ENCODE measurements at places on chromosomes 6 and 20. TPM values are rescaled to one million over a fixed set of nuclear protein-coding genes. Genes with fewer than 3 reads are reported as not detected.

Gene CRIP3
- 0.47 TPM for total RNA-seq

DNA sequence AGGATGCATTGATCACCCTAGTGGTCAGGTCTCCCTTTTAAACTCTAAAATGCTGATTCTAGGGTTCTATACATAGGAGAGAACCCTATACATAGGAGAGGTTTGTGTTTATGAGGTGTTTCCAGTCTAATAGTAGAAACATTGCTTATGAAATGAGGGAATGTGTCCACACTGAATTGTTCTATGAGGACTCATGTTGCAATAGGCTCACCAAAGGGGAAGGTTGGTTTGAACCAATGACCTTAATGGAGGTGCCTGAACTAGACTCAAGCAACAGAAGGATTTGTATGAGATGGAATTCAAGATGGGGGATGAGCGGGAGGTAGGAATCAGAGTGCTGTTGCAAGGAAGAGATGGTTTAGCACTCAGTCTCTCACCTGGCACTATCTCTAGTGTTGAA, 33.5 kb upstream of the UBR2 start:
- no peak for DNase-seq

Gene TMEM74B
- total RNA-seq, result 3.5 TPM

Gene GLP1R
- not detected for total RNA-seq

- no peak for DNase-seq
Observed at GRCh38 chr6:95203153-95203754, 374.1 kb upstream of the MANEA start.

Gene DBNDD2
- 21.1 TPM for total RNA-seq

GRCh38 chr6:42704251-42704936, 18.0 kb downstream of the PRPH2 start:
- DNase-seq, result no peak

DNA sequence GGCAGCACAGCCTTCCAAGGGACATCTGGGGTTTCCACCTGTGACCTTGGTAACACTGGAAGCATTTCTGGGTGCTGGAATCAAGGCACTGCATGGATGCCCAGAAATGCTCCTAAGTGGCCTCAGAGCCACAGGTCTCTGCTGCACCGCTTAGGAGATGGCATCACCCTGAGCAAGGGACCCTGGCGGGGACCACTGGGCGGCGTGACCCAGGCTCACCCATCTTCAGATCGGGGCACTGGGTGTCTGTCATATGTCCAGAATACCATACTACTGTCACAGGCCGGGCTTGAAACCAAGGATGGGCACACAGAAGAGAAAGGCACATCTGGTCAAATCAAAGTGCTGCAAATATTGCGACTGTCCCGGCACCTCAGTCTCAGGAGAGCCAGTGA, 45.9 kb downstream of the SSR1 start:
- DNase-seq, result no peak

Gene LY6G6C
- not detected for total RNA-seq

Gene WFDC5
- not detected for total RNA-seq

Gene CGA
- total RNA-seq, result not detected

GRCh38 chr6:39243809-39244208, 14.5 kb upstream of the KCNK5 start:
- no peak for DNase-seq

GRCh38 chr20:25277051-25277801, 29.3 kb downstream of the PYGB start:
- DNase-seq, result peak; percentile 25

Gene RIMS1
- not detected for total RNA-seq

Gene GPR63
- total RNA-seq, result 1.4 TPM

GRCh38 chr6:45209762-45210161, 118.4 kb upstream of the RUNX2 start:
- no peak for DNase-seq

- no peak for DNase-seq
Observed at GRCh38 chr20:64258071-64258823, 2.7 kb downstream of the PCMTD2 start.

- no peak for DNase-seq
Observed at GRCh38 chr20:4522310-4522709, 199.4 kb upstream of the PRND start.

GRCh38 chr20:49979030-49979832, 3.5 kb upstream of the SNAI1 start:
- DNase-seq, result peak; percentile 81

Gene LIME1
- total RNA-seq, result 144 TPM

Gene IL20RA
- not detected for total RNA-seq

Gene ENTPD6
- total RNA-seq, result 62.3 TPM

DNA sequence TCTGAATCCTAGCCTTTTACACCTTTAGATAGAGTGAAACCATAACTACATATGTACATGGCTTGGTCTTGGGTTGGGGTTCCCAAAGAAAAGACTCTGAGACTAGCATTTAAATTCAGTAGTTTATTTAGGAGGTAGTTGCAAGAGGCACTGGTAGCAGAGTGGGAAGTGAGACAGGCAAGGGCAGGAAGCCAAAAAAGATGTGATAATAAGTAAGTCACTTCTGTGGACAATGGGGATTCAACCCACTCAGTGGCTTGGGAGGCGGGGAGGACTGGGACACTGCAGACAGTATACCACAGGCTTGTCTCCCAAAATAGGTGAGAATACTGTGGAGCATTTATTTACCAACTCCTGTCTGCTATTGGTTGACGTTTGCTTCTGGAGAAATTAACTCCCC, 131.9 kb downstream of the SLC24A3 start:
- DNase-seq, result no peak

Gene BMP7
- not detected for total RNA-seq

DNA sequence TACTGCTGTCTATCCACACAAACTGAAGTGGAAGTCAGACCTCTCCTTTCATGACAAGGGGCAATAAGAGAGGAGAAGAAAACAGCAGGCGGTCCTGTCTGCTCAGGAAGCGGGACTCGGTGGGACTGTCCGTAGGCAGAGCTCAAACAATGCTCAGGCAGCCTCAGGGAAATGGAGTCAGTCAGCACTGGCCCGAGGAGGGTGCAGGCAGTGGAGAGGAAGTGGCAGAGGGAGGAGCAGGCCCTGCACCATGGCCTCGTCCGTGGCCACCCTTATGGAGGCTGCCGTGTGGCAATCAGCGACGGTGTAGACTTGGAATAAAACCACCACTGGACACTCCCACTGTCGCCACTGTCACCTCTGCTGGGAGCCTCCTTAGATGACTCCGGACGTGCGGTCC, 19.6 kb downstream of the FOXC1 start:
- DNase-seq, result no peak

DNA sequence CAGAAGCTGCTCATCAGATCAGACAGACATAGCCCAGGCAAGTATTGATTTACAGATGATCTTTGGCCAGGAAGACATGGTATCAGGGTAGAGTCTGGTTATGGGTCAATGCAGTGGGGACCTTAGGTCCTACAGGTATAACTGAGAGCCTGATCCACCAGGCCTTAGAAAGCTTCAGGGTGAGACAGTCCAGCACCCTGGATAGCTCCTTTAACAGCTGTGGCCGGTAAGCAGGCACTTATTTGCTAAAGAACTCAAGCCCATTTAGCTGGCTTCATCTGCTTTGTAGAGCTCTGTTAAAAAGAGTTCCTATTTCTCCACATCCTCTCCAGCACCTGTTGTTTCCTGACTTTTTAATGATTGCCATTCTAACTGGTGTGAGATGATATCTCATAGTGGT, 39.6 kb downstream of the ESR1 start:
- DNase-seq, result no peak

GRCh38 chr6:156957931-156958547, 180.9 kb downstream of the ARID1B start:
- no peak for DNase-seq

GRCh38 chr20:17562804-17563305, 7.0 kb upstream of the DSTN start:
- DNase-seq, result no peak

Gene CTAGE9
- not detected for total RNA-seq

- DNase-seq, result no peak
Observed at GRCh38 chr6:151408858-151409257, 17.5 kb upstream of the ZBTB2 start.

GRCh38 chr6:132687306-132687705, 26.5 kb downstream of the VNN1 start:
- no peak for DNase-seq

DNA sequence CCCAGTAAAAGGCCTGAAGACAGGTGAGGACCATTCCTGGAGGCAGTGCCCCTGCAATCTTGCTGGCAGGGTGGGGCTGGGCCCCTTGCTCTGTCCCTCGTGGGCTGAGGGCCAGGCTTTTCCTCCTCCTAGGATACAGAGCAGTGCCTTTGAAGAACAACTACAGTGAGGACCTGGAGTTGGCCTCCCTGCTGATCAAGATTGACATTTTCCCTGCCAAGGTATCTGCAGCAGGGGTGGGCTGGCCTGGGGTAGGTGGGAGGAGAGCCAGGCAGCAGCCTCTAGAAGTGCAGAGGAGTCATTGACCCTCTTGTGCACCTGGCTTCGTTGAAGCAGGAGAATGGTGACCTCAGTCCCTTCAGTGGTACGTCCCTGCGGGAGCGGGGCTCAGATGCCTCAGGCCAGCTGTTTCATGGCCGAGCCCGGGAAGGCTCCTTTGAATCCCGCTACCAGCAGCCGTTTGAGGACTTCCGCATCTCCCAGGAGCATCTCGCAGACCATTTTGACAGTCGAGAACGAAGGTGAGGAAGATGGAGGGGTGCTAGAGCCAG, 36.5 kb downstream of the PLCG1 start:
- DNase-seq, result peak; percentile 25

- DNase-seq, result no peak
Observed at GRCh38 chr20:49846206-49846807, 33.7 kb downstream of the SLC9A8 start.

GRCh38 chr6:43291708-43292107, 6.4 kb upstream of the SLC22A7 start:
- DNase-seq, result no peak

DNA sequence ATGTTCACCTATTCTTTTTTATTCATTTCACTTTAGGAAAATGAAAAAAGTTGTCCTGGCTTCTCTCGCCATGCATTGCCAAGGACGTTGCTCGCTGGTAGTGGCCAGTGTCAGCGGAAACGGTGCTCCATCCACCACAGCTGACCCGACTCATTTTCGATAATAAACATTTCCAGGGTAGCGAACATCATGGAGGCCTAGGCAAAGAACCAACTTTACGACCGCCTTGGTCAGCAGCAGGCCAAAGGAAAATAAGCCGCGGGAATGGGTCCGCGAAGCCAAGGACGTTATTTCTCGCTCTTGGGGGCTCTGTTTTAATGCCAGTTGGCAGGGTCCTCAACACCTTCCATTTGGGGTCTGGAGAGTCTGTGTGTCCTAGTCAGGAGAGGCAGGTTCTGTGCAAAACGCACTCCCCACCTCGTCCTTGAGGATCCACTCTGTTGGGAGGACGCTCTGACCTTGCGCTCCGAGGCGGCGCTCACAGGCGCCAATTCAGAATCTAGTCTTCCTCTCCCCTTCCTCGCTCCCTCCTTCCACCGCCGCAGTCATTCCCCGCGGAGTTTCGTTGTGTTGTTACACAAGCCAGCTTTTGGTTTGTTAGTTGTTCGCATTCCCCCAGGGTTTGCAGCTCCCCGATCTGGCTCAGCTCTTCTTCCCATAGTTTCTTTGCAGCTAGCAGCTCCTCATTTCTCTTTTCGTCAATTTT, 4.1 kb upstream of the PAX1 start:
- no peak for DNase-seq

Gene SPAG4
- 5.7 TPM for total RNA-seq

DNA sequence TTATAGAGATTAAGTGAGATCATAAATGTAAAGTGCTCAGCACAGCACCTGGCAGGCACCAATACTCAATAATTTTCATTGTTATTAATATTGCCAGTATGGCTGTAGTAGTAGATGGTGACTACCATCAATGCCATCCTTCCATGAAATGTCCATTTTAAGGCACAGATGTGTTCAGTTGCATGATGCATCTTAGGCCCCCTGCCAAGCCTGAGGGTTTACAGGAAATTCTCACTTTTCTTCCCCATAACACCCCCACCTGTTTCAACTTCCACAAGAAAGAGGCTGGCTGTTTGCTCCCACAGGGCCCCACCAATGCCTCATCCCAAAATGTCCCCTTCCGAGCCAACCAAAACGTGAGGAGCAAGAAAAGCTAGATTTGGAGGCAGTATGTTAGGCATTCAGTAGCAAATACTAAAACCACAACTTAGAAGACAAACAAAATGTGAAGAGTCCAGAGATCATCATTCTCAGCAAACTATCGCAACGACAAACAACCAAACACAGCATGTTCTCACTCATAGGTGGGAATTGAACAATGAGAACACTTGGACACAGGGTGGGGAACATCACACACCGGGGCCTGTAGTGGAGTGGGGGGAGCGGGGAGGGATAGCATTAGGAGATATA, 110.6 kb upstream of the NHSL1 start:
- DNase-seq, result no peak

DNA sequence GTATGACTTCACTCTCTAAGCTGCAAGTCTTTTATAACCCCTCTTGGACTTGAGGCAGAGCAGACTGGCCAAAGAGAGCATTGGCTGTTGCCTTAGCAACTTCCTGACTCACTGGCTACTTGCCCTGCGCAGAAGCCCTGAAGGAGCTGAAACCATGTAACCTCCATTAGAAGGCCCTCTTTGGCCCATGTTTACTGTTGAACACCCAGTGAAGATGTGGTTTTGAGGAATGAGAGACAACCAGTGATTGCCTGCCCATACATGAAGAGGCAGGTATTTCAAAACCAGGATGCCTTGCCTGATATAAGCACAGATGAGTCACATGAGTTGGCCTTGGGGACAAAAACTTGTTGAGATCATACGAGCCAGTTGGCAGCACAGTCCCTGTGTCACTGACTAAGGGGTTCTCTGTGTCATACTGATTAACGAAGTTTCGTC, 182.5 kb downstream of the EDN1 start:
- no peak for DNase-seq

Gene DZANK1
- total RNA-seq, result 1.8 TPM
